GM12864 (cell line): ENCODE measurements at places on chromosomes 4 and X.

- no peak for DNase-seq
Observed at GRCh38 chr4:44017422-44017739, 431.2 kb downstream of the KCTD8 start.

GRCh38 chrX:123818243-123818642, 41.6 kb upstream of the XIAP start:
- DNase-seq = no peak

DNA sequence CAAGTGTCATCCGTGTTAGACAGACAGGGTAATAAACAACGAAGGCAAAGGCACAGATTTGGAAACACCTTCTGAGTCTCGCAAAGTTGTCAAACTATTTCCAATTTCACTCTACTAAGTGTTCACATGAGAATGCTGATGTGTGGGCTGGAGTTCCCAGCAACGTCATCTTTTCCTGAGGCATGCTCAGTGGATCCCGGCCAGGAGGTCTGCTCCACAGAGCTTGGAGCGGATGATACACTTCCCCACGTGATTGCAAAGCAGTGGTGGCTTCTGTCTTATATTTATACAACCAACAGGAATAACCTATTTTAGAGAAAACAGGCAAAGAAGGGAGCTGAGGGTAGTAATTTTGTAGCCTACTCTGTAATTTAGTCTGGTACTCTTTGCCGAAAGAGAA, 40.1 kb upstream of the PDK3 start:
- DNase-seq = no peak

- DNase-seq = no peak
Observed at GRCh38 chr4:104128850-104129213, 365.9 kb downstream of the CXXC4 start.

GRCh38 chr4:8319061-8319460, 49.5 kb downstream of the HTRA3 start:
- DNase-seq = no peak

DNA sequence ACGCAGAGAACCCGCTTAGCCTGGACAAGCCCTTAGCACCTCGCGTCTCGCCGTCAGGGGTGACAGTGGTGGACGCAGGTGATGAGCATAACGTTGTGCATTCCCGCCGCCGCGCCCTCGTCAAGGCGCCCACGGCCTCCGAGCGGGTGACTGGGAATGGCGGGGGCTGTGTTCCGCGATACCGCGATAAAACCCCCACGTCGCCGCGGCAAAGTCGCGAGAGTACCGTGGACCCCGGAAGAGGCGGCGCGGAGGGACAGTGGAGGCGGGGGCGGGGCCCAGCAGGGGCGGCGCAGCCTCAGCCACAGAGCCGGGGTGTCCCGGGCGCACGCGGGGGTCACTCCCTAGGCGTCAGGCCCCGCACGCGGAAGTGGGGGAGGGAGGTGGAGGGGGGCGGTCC, 53.8 kb downstream of the ZFYVE28 start:
- no peak for DNase-seq

- DNase-seq = no peak
Observed at GRCh38 chrX:39381422-39381821, 580.2 kb downstream of the MID1IP1 start.

DNA sequence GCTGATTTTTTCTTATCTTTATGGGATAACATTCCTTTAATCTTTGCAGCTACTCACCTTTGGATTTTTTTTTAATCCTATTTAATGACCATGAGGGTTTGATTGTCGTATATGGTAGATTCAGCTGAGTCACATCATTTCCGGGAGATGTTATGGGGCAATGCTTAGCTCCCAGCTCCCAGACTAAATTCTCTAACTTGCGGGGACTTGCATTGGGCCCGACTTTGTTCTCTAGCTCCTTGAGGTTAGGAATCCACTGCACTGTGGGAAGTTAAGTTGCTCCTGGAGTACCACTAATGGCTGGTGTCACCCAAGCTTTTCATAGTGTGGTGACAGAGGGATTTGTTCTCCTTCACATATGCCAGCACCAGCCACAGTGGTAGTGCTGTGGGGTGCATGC, 287.4 kb downstream of the TECRL start:
- DNase-seq = no peak

GRCh38 chr4:16263056-16263455, 36.8 kb upstream of the TAPT1 start:
- no peak for DNase-seq

DNA sequence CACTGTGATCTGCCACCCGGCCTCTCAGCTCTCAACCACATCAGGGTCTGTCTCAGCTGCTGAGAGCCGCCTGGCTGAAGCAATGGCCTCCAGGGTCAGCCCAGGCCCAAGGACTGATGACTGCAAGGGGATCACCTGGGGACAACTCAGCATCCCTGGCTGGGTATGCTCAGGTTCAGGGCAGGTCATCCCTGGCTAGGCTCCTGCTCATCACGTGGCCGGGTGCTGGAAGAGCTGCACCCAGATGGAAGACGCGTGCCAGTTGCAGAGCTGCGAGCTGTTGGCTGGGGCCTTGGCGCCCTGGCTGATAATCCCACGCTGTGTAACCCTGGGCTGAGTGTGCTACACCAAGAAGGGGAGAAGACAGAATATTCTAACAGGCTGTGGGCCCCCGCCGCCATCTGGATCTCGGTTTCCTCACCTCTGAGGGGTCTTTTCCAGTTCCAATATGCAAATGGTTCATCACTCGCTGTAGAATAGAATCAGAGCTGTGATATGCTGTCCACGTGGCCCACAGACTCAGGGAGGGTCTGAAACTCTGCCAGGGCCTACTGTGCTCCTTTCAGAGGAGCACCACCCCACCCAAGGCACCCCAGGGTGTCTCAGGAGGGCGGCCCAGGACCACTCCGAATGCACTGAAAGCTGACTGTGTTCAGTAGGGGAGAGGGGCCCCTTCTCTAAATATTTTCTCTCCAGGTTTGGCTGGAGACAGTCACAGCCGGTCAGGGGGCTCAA, 338.8 kb downstream of the BCOR start:
- DNase-seq = no peak

- DNase-seq = no peak
Observed at GRCh38 chr4:143382596-143382995, 45.9 kb downstream of the GAB1 start.

GRCh38 chr4:36198068-36198808, 46.1 kb downstream of the ARAP2 start:
- no peak for DNase-seq

- no peak for DNase-seq
Observed at GRCh38 chrX:153948847-153949805, 4.7 kb upstream of the RENBP start.

- DNase-seq = no peak
Observed at GRCh38 chr4:35793045-35793722, 451.1 kb downstream of the ARAP2 start.

DNA sequence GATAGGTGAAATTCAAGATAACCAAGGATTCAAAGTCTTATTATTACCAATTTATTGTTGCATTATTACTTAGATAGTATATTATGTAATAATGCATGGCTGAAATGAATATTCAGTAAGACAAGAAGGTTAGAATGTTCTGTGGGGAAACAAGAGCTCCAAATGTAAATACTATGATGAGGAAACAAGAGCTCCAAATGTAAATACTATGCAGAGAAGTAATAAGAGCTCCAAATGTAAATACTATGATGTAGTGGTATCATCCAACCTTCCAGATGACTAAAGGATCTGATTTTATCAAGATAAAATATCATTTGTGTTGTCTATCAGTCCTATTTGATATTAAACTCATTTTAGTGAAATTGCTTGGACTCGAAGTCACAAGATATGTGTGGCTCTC, 82.2 kb upstream of the PCDH18 start:
- no peak for DNase-seq

DNA sequence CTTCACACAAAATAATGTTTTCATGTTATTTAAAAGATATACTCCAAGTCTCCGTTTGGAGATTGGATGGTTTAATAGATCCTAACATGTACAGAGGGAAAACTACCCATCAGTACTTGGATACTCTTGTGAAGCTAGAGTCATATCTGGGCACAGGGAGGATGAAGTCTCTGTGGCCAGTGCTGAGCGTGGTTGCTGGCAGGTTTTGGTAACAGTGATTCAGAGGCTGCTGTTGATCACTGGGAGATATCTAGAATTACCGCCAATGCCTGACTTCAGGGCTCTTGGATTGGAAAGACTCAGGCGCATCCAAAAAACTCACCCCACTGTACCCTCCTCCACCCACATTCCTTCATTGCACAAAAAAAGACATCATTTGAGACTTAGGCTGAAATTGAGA, 107.2 kb upstream of the PGRMC2 start:
- no peak for DNase-seq

DNA sequence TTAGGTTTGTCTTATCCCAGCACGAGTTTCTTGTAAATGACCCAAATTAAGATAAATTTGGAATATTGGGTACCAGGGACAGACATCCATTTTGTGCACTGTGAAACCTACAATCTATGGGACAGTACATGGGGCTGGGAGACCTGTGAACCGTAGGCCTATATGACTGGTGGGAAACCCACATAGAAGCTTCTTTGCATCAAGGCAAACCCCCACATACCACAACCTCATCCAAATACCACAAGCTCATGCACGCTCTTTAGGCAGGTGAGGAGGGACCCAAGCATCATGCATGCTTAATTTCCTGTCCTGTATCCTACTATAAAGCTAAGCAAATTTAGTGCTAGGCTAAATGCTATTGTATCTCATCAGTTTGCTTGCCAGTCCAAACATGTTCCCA, 47.8 kb downstream of the NIPAL1 start:
- DNase-seq = no peak

GRCh38 chrX:126272795-126273497, 106.9 kb upstream of the DCAF12L2 start:
- DNase-seq = no peak

DNA sequence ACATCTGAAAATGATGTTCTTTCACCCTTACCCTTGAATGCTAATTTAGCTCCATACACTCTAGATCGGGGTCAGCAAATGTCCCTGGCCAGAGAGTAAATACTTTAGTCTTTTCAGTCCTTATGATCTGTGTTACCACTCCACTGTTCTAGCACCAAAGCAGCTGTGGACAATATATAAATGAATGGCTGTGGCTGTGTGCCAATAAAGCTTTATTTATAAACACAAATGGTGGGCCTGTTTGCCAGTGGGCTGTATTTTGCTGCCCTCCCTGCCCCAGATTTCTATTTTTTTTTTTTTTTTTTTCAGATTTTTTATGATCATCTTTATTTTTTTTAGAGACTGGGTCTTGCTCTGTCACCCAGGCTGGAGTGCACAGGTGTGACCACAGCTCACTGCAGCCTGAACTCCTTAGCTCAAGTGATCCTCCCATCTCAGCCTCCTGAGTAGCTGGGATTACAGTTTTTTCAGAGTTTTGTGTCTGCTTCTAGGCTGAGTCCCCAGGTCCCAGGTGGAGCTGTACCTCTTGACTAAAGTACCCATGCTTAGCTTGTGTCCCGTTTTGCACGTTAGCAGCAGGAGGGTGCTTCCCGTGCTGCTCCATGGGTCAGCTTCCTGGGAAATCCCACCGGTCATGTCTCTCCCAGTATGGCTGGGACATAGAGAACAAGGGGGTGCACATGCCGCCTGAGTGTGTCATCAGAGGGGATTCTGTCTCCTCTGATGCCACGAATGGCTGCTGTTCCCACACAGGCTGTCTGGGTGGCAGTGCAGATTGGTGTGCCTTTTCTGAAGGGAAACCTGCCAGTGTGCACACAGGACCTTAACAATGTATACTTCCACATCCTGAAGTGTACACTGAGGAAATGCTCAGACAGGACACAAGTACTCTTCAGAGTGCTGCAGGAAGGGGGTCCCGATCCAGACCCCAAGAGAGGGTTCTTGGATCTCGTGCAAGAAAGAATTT, 16.0 kb upstream of the GRPEL1 start:
- no peak for DNase-seq

- no peak for DNase-seq
Observed at GRCh38 chr4:106529348-106530023, 160.9 kb upstream of the GIMD1 start.

- DNase-seq = no peak
Observed at GRCh38 chrX:133847340-133847994, 137.9 kb downstream of the GPC3 start.

DNA sequence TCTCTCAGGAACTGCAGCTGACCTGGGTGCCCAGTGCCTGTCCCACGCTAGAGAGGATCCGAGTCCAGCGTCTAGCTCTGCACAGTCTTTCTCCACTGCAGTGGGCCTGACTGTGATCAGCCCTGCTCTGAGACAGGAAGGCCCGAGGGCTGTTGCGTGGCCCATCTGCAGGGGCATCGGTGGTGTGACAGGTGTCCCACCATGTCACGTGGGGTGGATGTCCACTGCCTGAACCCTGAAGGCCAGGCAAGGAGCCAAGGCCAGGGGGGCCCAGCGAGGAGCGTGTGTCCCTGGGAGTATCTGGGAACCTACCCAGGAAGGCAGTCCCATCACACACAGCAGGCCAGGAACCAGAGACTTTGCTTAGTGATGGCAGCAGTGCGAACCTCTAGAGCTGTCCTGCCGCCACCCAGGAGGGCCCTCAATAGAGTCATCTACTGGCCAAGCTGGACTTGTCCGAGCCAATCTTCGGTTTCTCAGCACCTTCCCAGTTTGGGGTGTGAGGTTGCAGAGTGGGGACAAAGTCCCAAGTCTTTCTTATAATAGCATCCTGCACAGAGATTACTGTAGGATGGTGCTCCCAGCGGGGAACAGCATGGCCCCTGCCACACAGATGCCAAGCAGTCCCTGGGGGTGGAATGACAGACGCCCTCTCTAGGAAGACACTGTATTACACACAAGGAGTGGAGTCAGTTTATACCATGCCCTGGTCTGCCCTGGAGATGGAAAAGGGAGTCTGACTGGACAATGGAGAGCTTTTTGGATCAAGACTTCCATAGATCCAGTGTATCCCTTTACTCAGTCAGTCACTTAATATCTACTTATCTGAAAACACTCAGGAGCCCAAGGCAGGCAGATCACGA, 38.3 kb downstream of the DCTD start:
- no peak for DNase-seq

DNA sequence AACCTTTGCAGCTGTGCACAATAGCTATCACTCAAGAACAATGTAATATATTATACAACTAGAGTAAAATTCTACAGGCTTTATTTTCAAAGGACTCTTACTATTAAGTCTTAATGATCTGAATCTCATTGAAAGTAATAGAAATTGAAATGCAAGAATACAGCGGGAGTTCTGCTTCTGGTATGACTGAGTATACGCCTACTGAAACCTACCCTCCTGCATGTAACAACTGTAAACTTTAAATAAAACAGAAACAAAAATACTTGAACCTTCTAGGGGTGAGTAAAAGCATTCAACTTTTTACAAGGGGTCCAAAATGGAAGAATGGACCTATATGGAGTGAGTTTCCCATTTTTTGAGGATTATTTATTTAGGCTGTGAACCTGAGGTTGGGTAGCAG, 13.5 kb downstream of the DCHS2 start:
- no peak for DNase-seq

GRCh38 chrX:100880368-100880767, 6.2 kb upstream of the NOX1 start:
- no peak for DNase-seq

GRCh38 chrX:20988118-20988517, 386.1 kb upstream of the CNKSR2 start:
- no peak for DNase-seq

GRCh38 chr4:68592673-68593072, 16.6 kb upstream of the UGT2B17 start:
- DNase-seq = no peak

GRCh38 chr4:43471950-43472349, 579.4 kb downstream of the GRXCR1 start:
- no peak for DNase-seq
